IPS-NIHi11 (cell line): ENCODE measurements at places on chromosomes 5 and 9.

DNA sequence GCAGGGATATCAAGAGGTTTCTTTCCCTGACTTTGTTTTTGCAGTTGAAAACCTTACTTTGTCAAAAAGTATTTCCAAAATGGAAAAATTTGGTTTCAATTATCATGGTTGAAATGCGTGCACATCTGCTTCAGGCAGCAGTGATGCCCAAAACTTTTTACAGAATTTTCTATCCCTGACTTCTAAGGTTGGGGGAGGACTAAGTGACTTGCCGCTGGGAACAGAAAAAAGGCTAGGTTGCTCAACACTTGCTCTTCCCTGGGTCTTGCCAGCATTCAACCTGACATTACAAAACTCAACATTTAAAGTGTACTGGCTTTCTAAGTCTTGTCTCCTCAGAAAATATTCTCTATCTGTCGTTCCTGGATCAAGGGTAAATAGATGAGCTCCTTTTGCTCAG, 4.7 kb downstream of the KLHL3 start:
- no peak for DNase-seq

- no peak for DNase-seq
Observed at GRCh38 chr5:68817632-68818031, 276.2 kb upstream of the SLC30A5 start.

DNA sequence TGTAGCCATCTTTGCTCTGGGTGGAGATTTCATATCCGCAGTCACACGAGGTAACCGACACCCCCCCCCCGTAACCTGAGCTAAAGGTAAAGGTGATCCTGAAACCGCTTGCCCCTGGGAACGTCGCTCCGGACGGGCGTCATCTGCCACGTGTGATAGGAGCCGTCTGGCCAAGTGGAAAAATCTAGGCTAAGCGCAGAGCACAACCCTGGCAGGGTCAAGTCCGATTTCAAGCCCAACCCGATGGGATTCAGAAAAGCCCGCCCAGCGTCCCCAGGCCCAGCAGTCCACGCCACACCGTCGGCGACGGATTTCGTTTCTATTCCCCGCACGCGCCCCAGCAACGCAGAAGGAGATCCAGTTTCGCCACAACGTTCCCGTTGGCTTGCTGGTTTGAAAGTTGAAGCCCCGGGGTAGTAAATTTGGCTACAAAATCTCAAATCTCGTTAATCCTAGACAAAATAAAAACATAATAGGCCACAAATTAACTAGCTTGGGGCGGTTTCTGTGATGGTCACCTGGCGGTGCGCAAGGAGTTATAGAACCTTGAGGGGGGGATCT, 32.4 kb upstream of the NFIB start:
- no peak for DNase-seq

- DNase-seq, result peak; percentile 88
Observed at GRCh38 chr5:78648359-78649210, at the start of gene LHFPL2. Gene LHFPL2, minus strand, starts transcription at chr5:78648772. Its CDS starts 138,559 bp downstream, at chr5:78510213.
